ENCODE measurements at places on chromosomes 2 and 18. TPM values are rescaled to one million over a fixed set of nuclear protein-coding genes. Genes with fewer than 3 reads are reported as not detected.

DNA sequence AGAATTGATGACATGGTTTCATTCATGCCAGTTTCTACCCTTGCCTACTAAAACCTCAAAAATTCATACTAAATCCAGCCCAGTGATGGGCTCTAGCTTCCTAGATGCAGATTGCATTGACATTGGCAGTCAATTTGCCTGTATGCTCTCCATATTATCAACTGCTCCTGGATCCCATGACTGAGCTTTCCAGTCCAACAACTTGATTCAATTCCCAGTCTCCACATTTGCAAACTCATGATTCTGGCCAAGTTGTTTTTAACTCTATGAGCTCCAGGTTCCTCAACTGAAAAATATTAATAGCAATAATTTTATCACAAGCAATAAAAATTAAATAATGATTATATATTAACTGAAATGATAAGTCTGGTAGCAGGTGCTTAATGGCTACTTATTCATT, 51.0 kb upstream of the DSC1 start:
- no peak for DNase-seq

DNA sequence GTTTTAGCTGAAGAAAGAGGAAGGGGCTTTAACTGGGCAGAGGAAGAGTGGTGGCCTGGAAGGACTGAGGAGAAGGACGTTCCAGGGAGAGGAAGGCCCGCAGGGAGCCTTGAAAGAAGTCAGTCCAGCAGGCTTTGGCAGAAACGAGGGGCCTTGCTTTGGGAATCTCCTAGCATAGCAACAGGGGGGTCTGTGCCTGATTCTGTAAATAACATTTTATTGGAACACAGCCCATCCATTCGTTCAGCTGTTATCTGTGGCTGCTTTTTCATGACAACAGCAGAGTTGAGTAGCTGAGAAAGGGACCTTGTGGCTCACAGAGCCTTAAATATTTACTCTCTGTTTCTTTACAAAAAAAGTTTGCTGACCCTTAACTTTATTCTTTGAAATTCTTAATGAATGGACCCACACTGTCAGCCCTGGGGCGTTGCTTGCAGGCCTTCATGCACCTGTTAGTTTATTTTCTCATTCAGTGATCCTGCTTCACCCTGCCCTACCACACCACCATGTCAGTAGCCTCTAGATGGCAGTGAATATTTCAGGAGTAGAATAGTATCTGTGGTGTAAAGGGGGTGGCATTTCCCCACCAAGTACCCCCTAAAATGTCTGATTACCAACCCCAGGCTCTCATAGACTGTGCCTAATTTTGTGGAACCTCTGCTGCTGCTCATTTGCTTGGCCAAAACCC, 61.0 kb downstream of the MGAT5 start:
- no peak for DNase-seq

GRCh38 chr2:231612109-231612455, 19.4 kb downstream of the TEX44 start:
- peak; percentile 68 for DNase-seq

DNA sequence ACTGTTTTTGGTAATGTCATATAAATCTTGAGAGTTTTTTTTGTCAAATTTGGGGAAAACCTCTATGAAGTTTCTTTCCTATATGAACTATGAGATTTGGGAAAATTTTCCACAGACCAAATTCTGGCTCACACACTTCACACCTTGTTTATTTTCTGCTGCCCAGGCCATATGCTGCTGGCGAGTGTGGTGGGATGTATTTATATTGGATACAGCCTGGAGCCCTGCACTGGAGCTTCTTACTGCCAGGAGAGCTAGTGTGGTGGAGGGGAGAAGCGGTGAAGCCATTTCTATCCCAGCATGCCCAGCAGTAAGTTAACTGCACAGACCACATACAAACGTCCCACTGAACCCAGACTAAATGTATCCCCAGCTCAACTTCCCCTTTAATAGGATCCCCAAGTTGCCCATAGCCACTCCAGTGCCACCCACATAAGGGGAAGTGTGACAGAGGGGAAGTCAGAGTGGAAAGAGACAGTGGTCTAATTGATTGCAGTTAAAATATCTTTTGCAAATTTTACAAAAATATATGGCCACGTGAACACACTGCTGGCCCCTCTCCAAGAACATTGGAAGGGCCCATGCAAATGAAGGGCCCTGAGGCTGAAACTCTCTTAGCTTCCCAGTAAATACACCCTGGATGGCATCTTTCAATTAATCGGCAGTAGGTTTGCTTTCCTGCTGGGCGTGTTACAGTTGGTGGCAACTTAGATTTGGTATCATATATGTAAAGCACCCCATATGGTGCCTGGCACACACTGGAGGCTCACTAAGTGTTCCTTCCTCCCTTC, 146.6 kb upstream of the ITGA6 start:
- DNase-seq: no peak

DNA sequence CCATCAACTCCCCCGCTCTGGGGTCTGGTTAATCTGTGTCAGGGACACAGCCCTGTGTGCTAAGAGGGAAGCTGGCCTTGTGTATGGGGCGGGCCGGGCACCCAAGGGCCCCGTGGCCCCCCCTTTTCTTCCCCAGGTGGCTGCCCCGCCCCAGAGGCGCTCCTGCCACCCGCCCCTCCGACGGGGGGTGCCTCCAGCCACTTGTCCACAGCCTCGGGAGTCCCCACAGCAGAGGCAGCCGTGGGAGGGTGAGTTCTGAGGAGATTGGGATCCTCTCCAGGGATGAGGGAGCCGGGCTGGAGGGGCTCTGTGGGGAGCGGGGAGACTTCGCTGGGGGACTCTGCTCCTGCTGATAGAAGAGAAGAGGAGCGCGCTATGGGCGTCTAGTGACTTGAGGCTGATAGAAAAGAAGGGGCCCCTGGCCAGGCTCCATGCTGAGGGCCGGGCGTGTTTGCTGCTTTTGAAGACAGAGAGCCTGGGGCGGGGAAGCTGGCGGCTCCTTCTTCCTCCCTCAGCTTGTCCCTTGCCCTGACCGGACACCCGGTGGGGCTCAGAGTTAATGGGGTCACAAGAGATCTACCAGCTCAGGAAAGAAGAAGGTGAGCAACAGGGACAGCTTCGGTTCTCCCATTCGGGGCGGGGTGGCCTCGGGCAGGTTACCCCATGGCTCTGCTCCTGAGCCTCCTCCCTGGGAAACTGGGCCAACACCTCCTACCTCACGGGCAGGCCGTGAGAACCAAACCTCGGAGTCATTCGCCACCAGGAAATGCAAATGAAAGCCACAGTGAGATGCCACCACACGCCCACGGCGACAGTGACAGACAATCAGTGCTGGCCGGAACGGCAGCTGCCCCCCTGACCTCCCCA, 89.4 kb upstream of the TAF1B start:
- DNase-seq: no peak

DNA sequence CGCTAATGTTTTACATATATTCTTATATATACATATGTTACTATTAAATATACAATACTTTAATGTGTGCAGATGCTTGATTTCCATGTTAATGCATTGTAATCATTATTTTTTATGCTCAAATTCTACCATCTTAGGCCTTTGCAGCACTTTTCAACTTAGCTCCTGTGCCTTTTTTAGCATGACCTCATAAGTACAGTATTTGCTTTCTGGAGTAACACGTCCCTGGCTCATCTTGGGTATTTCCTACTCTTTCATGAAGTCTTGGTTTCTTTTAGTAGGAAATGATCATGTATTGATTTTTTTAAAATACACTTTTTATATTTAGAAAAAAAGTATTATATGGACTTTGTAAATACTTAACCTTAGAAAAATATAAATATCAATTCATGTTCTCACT, 36.5 kb downstream of the CAB39 start:
- DNase-seq: no peak

DNA sequence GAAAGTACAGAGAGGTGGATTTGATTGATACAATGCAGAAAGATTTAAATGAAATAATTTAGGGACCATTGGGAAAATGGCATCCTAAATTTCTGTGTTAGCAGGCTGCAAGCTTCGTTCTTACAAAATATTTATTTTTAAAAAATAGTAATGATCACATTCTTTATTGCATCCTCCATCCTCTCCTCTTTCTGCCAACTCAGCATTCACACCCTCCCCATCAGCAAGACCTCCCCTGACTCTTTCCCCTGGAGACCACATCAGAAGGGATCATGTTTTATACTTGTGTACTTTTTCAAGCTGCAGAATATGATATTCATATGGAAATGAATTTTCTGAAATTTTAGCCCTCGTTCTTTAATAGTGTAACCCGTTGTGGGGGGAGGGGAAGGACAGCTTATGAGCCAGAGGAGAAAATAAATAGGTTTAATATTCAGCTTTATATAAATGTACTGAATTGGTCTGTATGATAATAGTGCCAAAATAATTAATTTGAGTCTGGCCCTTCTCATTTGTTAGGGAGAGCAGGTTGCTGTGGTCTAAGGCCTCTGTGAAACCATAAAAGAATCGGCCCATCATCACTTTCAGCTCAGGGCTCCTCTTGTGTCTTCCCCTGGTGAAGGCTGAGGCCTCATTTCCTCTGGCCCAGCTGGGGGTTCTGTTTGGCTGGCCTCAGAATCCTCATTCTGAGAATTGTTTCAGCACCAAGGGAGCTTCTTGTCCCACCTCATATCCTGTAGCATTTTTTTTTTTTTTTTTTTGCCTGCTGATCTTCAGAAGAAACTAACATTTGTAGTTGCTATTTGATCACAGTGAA, 330.8 kb downstream of the TXNL1 start:
- no peak for DNase-seq

DNA sequence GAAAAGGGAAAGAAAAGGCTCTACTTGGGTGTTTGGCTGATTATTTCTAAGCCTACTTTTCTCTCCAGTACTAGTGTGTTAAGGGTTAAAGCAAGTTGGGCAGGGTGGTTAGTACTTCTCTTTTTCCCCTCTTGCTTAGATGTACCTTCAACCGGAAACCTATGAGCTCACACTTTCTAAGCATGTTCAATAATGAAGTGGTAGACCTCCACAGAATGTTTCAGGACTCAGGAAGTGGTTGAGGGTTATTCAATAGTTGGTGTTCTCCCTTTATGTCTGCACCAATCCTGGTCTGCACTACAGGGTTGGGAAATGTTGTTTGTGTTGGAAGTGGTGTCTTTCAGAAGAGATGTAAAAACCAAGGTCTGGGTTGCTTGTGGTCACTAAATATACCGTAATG, 137.1 kb downstream of the ZEB2 start:
- no peak for DNase-seq

DNA sequence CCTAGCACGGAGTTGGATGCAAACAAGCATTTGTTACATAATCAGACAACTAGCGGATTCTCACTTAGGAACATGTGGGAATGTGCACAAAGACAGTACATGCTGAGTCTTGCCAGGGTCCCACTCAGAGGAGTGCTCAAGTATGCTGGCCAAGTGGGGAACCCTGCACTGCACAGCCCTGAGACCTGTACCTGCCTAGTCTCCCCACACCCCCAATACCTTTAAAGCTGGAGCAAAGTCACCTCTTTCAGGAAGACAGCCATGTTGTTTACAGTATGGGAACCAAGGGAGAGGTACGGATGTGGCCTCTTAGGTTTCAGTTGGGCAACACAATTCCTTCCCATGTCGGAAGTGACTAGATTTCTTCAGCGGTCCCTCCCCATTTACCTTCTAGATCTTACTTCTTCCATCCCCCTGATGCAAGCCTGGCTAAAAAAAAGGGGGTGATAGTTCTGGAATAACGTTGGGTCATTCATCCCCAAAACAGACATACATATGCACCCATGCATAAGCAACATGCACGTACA, 10.7 kb downstream of the CXCR1 start:
- no peak for DNase-seq

DNA sequence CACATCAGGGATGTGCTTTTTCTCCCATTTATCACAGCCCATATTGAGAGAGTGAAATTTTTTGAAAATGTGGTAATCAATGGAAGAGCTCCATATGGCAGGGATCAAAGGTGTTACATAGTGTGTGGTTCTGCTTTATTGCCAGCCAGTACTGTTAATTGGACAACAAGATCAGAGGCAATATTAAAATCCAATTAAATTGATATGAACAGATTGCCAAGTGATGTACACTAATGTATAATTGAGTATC, 338.9 kb downstream of the BCL11A start:
- DNase-seq: no peak

DNA sequence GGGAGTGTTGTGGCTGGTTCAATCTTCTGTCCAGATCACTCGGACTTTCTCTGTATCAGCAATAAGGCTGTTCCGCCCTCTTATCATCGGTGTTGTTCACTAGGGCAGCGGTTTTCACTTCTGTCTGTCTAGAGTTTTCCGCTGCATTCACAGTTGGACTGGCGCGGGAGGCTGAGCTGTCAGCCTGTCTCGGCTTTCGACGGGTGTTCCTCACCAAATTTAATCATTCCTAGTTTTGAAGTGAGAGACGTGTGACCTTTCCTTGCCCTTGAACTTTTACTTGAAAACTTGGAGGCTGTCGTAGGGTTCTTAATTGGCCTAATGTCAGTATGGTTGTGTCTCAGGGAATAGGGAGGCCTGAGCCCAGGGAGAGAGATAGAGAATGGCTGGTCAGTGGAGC, 108.3 kb downstream of the NFATC1 start:
- peak; percentile 28 for DNase-seq

DNA sequence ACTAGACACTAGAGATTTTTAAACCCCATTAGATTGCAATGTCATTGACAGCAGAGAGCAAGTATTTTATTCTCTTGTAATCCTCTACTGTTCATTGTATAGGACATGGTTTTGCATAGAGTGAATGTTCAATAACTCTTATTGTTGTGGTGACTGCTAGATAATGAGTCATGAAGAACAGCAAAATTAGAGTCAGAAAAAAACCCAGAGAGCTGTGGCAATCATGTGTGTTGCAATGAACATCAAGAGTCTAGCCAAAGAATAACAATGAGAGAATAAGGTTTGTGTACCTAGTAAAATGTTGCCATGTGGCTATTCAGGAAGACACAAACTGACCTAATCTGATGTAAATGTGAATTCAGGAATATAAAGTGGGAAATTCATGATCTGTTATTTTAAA, 684.0 kb downstream of the DSC3 start:
- no peak for DNase-seq

- DNase-seq: no peak
These were observed 402.6 kb upstream of the MEIS1 start for GRCh38 chr2:66032226-66032775.

DNA sequence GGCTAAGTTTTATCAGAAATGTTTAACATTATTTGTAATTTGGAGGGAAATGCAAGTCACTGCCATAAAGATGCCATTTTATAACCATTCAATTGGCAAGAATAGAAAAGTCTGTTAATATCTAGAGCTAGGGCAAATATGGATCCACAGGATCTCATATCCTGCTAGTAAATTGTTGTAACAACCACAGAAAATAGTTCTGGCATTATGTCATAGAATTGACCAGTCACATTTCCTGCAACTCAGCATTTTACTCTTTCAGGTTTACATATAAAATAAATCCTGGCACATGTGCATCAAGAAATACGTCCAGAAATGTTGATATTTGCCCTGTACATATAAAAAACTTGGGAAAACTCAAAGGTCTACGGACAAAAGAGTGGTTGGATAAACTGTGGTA, 32.9 kb downstream of the OSBPL6 start:
- no peak for DNase-seq

COL4A3 gene
- not detected for total RNA-seq

PAIP2B gene
- total RNA-seq: 0.34 TPM

PRKAG3 gene
- not detected for total RNA-seq

TCF23 gene
- total RNA-seq: not detected

Measured in SJSA1 (cell line).